ENCODE measurements at places on chromosomes 12 and 14.

DNA sequence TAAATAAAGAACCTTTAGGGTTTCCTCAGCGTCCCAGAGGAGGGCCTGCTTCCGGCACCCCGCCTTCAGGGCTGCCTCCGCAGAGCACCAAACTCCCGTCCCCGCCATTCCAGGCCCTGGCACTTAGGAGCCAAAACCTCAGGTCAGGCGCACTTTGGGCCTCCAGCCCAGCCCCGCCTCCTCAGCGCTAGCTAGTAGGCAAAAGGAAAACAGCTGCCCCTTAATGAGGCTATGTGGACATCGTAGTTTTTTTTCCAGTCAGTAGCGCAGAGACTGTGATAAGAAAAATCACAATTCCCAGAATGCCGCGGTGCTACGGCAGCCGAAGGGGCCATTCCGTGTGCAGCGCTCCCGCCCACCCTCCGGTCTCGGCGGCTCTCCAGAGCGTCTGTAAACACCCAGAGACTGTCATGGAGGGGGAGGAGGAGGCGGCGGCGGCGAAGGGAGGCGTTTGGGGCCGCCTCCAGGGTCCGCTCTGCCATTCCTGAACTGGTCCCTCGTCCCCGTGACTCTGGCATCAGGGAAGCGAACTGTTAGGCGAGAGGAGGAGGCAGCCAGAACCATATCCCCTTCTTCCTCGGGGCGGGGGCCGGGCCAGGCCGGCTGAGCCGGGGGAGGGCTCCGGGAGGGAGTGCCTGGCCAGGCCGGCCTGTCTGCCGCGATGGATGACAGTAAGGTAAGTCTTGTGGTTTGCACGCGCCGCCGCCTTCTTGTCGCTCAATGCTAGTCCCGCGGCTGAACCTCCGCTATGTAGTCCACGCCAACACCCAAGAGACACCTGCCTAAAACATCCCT lies at the start of gene CREBL2:
Gene CREBL2 (plus strand): TSS at position 365 of the 795 bp plus-strand sequence. CDS start 297 bp downstream, at position 662.
- DNase-seq, result peak; percentile 97

GRCh38 chr12:76813265-76813664 lies 49.4 kb downstream of the ZDHHC17 start:
- no peak for DNase-seq

DNA sequence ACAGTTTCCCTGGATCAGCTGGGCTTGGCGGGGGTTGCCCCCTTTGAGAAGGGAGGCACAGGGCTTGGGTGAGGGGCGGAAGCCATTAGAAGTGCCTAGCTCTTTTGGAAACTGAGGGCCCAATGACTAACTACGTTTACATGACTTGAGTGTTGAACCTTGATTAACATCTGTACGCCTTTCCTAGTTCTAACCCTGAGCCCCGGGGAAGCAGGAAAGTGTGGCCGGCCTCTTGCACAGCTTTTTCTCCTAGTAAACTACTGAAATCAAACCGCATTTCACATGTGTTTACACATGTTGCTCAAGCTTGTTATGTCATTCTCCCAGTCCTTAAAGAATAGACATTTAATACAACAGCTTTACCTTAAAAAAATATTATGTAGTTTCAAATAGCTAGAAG lies 1356.4 kb upstream of the TMEM132C start:
- DNase-seq, result no peak

DNA sequence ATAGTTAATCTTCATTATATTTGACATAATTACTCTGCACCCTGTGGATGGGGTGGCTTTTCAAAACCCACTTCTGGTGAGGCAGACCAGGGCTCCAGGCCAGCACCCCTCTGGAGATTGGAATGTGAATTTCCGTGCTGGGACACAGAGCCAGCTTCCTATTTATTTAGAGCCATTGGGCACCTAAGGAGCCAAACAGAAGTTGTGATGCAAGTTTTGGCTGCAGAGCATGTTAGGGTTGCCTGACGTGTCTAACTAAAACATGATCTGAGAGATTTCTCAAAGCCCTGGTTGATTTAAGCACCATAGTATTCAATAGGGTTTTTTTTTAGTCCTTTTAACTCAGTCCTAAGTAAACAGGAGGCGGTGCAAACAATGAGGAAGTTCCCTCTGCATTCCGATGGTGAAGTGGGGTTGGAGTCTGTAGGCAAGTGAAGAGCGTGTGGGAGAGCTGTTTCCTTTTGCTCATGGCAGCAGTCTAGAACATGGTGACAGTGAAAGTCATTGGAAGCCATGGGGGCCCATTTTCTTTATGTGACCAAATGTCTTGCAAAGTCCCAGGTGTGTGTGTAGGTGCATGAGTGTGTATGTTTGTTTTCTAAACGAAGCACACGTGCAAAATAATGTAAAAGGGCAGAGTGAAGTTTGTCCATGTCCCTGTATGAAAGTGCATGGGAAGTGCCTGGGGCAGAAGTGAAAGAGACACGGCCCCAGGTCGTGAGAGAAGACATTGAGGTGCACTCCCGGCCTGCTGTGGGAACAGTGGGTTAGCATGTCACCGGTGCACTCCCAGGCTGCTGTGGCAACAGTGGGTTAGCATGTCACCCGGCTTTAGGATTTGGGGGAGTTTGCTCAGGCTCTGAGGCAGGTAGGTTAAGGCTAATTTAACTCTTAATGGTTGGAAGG lies 117.7 kb downstream of the PRKCH start:
- no peak for DNase-seq

DNA sequence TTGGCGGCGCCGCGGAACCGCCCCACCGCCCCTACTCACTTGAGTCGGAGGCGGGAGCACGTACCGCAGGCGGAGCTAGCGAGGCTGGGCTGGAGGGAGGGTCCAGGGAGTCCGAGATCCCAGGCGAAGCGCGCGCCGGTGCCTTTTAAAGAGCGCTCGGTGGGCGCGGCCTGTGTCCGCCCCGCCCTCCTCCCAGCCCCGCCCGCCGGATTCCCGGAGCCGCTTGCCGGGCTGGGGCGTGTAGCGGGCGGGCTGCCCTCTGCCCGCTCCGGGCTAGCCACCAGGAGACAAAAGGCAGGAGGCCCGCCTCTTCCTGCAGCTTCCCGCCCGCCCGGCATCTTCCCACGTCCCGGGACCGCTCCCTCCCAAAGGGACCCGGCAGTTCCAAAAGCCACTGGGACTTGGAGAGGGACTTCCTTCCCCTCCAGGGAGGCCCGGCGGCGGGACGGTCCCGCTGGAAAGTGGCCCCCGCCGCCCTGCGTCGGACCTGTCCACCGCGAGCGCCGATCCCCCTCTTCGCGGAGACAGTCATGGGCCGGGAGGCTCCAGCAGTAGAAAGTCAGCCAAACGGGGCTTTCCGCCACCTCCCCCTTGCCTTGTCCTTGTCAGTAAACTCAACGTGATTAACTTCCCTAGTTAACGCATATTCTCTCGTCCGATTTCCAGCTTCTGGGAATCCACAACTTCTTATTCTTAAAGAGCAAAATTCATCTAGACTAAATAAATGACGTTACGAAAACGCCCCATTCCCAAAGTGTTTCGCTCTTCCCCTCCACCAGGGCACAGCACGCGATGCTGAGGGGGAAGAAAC lies at the start of gene CSRP2:
Gene CSRP2 (minus strand): TSS at position 121 of the 811 bp plus-strand sequence. CDS start 12,759 bp downstream, outside the sequence.
- DNase-seq, result peak; percentile 95

DNA sequence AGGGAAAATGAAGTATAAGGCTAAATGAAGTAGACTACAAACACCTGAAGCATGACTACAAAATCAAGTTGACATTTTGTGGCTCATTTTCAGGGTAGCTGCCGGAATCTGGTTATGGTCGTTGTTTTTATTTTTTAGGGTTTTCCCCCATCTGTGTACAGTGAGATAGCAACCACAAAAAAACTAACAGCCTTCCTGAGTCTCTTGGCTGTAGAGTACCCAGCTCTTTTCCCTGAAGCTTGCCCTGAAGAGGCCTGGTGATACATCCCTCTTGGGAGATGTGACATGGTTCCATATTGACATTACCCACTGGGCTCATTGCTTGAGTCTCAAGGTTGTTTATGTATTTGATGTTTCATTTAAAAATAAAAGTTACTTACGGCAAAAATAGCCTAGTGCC lies 424.0 kb downstream of the ZFP36L1 start:
- DNase-seq, result no peak

GRCh38 chr12:127620735-127621355 lies 646.1 kb upstream of the TMEM132C start:
- no peak for DNase-seq

DNA sequence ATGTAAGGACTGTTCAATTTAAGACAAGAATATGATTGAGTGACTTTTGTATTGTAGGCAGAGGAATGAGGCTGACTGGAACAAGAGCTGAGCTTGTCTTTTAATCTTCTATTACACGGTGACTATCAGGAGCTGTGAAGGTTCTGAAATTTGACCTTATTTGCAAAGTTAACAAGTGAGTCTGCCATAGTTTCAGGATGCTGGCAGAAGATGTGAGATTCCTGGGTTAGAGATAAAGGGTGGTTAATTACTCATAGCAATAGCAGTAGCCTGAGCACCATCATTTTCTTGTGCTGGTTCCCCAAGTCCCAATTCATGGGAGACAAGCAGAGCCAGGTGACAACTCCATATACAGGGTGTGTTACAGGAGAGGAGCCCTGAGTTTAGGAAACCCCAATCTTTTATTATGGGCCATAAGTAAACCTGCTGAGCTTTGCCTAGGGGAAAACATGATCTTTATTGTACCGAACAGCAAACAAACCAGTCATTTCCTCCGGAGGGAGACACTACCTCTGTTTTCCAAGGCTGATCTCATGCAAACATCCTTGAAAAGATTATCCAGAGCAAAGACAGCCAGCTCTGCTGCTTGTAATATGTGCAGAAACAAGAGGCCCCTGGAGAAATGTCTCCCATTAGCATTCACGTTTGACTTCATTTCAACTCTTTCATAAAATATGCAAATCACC lies 51.7 kb upstream of the DDX11 start:
- peak; percentile 22 for DNase-seq

DNA sequence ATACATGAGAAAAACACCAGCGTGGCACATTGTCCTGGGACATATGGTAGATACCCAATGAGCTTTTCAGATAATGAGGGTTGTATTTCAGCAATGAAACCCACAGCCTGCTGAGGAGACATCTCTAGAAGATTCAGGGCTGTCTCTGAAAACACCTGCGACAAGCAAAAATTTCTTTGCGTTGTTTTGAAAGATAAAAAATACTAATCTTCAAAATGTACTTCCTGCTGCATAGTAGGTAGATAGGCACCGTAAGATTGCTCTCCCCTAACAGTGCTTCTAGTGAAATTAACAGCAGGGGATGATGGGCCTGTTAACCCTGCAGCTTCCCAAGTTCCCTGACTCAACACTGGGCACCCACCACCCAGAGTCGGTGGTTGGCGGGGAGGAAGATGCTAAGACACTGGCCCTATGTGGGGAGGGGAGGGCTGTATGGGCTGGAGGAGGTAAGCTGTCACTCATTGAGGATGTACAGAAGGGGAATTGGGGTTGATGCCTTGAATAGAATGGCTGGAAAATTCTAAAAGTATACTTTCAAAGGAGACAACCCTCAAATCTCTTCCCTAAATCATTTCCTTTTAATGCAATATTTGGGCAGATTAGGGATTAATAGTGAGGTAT lies 20.0 kb downstream of the ZFP36L1 start:
- peak; percentile 49 for DNase-seq

DNA sequence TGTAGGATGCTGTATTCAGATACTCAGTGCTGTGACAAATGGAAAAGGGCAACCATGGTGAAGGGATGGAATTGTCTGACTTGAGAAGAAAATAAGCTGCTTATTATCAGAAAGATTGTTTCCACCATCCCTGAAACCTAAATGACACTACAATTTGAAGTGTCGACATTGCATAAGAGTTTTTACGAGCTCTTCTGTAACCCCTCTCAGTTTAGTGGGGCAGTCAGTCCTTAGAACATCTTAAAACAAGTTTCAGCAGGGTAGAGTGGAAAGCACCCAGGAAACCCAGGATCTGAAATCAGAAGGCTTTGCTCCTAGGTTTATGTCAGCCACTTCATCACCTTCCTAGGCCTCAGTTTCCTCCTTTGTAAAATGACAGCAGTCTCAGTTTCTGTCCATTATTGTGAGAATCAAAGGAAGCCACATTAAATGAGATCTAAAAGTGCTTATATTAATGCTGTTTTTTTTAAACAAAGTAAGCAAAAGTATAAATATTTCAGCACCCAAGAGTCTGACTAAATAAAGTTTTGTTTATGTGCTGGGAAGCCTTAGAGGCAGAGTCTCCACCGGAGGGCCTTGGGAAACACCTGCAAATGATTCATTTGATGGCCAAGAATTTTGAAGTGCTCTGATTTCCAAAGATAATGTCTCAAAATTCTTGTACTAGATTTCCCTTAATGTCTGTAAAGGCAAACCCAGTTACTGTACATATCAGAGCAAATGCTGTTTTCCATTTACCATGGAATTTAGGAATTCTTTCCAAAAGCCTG lies 1.8 kb downstream of the IFT43 start:
- no peak for DNase-seq

- no peak for DNase-seq
Measured at GRCh38 chr14:80678436-80678835, 263.1 kb downstream of the CEP128 start.

DNA sequence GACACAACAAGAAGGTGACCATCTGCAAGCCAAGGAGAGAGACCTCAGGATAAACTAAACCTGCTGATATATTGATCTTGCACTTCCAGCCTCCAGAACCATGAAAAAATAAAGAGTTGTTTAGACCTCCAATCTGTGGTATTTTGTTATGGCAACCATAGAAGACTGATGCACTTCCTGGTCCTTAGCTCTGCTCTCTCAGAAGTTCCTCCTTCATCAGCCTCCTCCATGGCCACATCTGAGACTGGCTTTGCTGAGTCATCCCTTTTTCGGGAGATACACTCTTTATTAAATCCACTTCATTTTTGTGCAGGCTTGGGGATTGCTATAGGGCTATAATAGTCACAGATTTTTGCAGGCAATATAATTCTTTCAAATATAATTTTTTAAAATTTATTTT lies 89.6 kb upstream of the ATF7IP start:
- DNase-seq, result no peak

DNA sequence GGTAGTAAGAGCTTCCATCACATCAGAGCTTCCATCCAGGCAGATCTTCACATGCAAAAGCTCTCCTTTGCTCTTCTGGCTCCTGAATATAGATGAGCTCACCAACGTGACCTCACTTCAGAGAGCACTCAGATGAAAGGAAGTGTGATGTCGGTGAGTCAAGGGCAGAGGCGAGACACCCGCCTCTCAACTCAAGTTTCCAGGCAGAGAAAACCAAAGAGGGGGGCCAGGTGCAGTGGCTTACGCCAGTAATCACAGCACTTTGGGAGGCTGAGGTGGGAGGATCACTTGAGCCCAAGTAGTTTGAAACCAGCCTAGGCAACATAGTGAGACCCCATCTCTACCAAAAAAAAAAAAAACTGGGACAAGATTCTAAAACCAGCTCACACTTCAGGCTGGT lies 126.9 kb downstream of the DUSP6 start:
- DNase-seq, result no peak

GRCh38 chr14:35543006-35543405 lies 9.0 kb downstream of the INSM2 start:
- no peak for DNase-seq

DNA sequence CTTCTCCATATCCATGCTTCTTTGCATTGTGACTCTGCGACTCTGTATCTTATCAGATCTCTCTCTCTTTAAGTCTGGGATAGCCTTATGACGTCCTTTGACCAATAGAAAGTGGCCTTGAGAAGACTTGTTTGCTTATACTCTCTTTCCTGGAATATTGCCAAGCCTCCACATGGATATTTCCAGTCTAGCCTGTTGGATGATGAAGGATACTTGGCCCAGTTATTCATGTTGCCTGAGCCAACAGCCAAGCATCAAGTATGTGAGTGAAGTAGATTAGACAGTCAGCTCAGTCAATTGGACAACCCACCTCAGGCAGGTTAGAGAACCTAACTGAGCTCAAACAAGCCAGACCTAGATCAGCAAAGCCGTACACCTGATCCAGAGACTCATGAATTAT lies 864.2 kb upstream of the MGAT4C start:
- DNase-seq, result no peak
